Prostate gland (tissue), 2 donors: ENCODE measurements at places on chromosomes 3 and 15.

DNA sequence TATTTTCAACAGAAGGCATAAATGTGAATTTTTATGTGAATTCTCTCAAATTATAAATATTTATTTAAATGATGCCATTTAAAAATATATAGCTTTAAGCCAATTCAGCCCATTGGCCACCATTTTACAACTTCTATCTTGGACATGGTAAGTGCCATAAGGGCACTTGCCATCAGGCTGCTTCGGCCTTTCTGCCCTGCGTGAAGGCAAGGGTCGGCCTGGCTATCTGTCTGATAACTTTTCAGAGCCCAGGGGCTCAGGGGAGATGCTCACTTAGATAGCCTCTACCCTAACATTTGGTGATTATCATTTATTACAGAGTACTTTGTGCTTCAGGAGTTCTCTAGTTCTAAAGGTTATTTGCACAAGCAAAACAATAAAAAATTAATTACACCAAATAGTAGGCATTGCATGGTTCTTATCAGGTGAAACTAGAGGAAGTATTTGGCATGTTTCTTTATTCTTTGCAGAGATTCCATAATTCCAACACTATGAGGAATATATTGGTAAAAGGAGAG lies 62.4 kb upstream of the MBNL1 start:
- H3K4me3 ChIP-seq = no peak overlapping the region
- H3K36me3 ChIP-seq = no peaks in the 10 kb centered on the region
- H3K27ac ChIP-seq = no peak overlapping the region
- no peak for DNase-seq

- H3K27me3 ChIP-seq = no peaks in the 10 kb centered on the region
- no peak overlapping the region for H3K27ac ChIP-seq
- no peaks in the 10 kb centered on the region for H3K36me3 ChIP-seq
- H3K4me3 ChIP-seq = no peak overlapping the region
- DNase-seq = no peak
Measured at GRCh38 chr3:47949979-47950378, 66.2 kb downstream of the MAP4 start.

DNA sequence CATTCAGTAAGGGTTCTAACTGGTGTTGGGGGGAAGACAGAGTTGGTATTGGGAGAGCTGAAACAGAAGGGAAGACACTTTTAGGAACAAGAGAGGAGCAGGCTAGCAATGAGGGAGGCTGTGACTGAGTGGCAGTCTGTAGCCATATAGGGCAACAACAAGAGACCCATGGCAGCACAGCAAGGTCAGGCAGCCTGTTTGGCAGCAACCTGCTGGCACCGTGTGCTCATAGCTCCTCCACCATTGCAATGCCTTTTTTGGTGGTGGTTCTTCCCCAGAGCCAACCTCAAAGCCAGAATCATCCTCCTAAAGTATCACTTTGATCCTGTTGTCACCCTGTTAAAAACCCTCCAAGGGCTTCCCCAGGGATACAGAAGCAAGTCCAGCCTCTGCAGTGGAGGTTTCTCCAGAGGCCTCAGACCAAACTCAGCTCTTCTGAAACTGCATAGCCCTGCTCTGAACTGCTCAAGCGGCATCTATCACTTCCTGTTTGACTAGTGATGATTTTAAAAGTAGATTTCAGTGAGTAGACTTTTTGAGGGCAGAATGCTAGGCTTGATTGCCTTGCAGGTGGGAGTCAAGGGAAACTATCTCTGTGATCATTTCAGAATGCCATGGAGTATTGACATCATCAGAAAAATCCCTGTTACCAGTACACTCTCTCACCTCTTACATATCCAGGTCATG lies 176.9 kb downstream of the STAC start:
- H3K4me3 ChIP-seq = no peak overlapping the region
- no peaks in the 10 kb centered on the region for H3K36me3 ChIP-seq
- no peaks in the 10 kb centered on the region for H3K27me3 ChIP-seq
- no peak for DNase-seq
- H3K4me1 ChIP-seq = no peaks in the 10 kb centered on the region
- peak overlapping the region; percentile 14 for H3K27ac ChIP-seq

DNA sequence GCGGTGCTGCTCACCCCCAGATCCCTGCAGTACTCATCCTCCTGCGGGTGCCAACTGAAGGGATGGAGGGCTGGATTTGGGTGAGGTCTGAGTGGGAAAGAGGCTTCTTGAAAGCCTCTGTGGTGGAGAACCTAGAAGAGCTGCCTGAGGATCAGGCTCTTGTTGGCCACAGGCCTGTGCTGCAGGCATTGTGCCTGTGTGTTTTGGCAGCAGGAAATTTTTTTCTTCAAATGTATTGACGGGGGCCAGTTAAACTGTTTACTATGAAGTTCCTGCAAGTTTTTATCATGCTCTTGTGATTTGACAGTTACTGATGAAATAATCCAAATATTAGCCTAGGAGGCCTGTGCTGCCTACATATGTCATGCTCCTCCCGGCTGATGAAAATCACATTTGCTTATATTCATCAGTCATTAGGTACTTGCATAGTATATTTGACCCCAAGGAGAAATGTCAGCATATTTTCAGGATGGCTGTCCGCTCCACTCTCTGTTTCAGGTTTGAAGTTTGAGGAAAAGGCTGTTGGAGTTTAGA lies 103.1 kb downstream of the THSD4 start:
- H3K4me1 ChIP-seq = peaks cover 4% of the 10 kb centered on the region
- peak; percentile 60 for DNase-seq
- H3K27ac ChIP-seq = peak overlapping the region; percentile 48
- no peaks in the 10 kb centered on the region for H3K27me3 ChIP-seq
- no peak overlapping the region for H3K4me3 ChIP-seq
